ENCODE measurements at places on chromosomes 7 and 10.

- no peak for DNase-seq
Observed at GRCh38 chr10:97515271-97515978, 16.7 kb downstream of the UBTD1 start.

GRCh38 chr10:122730238-122730637 lies 30.6 kb upstream of the C10orf120 start:
- no peak for DNase-seq

DNA sequence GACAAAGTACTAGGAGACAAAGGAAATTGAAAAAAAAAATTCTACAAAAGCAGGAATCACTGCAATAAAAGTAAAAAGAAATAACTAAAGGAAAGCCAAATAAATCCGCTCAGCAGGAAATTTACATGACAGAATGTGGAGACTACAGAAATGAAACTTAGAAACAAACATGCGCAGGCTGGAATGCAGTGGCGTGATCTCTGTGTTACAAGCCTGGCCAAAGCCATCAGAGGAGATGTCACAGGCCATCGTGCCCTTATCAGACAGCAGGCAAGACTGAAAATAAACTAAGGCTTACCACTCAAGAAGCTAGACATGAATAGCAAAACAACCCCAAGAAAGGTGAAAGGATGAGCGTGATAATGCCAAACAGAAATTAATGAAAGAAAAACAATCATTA lies 6.3 kb upstream of the CAMK2B start:
- no peak for DNase-seq

DNA sequence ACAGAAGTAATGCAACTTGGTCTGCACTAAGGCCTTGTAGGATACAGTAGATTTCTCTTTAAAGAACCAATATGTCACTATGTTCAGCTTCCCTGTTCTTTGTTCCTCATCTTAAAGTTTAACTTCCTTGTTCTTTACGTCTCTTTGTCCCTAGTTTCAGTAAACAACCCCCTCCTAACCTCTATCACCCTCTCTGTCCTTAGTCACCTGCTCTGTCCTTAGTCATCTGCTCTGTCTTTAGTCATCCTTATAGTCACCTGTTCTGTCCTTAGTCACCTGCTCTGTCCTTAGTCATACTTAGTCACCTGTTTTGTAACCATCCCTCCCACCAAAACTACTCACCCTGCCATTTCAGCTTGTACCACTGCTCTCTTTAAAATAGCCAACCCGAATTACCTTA lies 144.6 kb upstream of the TMEM106B start:
- DNase-seq = no peak
